ENCODE measurements at places on chromosomes 12 and 14.

GRCh38 chr14:63713764-63714163 is 14.1 kb downstream of the SGPP1 start:
- DNase-seq: no peak

GRCh38 chr12:105220150-105220928 is 15.6 kb downstream of the APPL2 start:
- no peak for DNase-seq

GRCh38 chr12:12724421-12725085 is 7.4 kb downstream of the CDKN1B start:
- no peak for DNase-seq

DNA sequence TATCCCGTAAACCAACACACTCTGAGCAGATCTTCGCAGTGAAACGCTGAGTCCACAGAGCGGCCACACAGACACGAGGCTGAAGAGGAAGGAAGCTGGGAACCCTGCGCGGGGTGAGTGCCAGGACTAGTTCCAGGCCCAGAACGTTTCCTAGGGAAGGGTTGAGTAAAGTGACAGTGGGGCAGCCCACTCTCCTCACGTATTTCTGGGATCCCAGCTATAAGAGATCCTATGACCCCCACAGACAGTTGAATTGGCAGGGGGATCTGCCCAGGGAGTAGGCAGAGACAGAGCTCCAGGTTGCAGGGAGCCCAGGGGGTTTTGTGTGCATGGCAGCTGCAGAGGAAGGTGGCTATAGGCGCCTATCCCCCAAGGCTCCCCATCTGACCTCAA is 51.1 kb downstream of the GTF2A1 start:
- no peak for DNase-seq

DNA sequence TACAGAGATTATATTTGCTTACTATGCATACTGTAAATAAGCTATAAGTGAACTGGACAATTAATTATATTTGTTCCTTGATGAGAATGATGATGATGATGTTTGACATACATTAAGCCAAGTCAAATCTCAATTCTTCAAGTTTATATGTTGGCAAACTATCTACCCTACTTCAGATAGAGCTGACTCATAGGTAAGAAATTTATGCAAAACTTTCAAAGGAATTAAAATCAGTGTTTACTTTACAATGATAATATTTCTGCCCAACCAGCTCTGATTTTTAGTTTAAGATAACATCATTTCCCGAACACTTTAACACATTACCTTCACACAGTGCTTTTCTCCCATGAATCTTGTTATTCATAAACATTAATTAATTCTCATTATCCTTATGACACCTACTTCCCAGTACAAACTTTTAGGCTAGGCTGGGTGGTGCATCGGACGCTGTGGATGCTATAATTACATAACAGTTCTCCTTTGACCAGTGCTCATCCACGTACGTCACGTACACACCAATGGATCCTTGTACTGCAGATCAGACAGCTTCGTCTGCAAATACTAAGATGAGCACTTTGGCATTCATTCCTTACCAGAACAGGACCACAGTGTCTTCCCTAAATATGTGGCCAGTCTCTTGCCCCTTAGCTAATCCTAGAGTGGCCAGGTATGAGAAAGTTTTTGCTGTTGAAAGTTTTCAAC is 18.3 kb downstream of the BMP4 start:
- no peak for DNase-seq

GRCh38 chr14:20682127-20682434 is 2.3 kb upstream of the RNASE4 start:
- DNase-seq: no peak

GRCh38 chr12:6765048-6765633 is 1.0 kb upstream of the PTMS start:
- DNase-seq: no peak

- DNase-seq: no peak
Measured at GRCh38 chr12:130816097-130816496, 23.0 kb downstream of the STX2 start.

DNA sequence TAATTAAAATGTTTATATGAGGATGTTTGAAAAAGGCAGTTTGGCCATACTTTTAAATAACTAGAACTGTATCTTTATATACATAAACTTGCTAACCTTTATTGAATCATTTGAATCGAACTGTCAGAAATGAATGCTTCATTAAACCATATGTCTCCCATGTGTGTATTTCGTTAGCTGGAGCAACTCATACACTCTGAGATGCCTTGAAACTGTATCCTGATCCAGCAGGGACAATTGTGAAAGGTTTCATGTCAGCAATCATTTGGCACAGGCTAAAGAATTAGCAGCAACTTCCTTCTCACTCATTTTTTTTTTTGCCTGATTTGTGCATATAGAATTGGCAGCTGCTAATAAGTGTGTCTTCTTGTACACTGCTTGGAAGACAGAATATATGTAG is 109.9 kb downstream of the NAV3 start:
- no peak for DNase-seq

- no peak for DNase-seq
Measured at GRCh38 chr14:102802834-102803523, 25.7 kb downstream of the TRAF3 start.

GRCh38 chr12:39294715-39295114 is 148.2 kb downstream of the KIF21A start:
- DNase-seq: no peak

DNA sequence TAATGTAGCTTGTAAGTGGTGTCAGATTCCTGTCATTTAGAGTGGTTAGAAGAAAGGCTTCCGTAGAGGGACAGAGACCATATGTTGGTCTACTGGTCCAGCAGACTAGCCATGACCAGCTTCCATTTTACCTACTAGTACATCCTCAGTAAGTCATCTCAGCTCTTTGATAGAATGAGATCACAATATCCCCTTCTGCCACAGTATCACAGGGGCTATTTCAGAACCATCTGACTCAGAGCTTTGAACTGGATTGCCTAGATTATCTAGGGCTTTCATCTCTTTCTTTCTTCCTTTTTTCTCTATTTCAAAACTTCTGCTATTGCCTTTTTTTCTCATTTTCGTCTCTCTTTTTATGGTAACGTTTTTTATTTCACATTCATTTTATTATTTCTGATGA is 4.7 kb downstream of the ZDHHC17 start:
- no peak for DNase-seq

DNA sequence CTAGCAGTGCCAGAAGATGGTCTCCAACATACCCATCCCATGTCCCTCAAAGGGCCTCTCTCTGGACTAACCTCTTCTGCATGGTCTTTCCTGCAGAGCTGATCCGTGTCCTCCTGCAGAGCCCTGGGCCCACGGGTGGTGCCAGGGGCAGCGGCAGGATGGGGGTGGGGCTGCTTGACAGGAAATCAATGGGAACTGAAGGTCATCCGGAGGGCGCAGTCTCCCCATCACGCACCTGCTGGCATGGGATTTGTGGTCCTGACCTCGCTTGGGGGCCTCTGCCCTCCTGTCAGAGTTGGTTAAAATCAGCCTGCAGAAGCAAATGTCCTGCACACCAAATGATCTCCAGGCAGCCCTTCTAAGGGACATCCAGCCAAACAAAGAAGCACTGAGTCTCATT is 110.2 kb downstream of the DPF3 start:
- DNase-seq: no peak

All from Jurkat, Clone E6-1 (cell line).